ENCODE measurements at places on chromosomes 12 and 14.

GRCh38 chr12:132926415-132926833 is 29.7 kb downstream of the ZNF605 start:
- DNase-seq = no peak

DNA sequence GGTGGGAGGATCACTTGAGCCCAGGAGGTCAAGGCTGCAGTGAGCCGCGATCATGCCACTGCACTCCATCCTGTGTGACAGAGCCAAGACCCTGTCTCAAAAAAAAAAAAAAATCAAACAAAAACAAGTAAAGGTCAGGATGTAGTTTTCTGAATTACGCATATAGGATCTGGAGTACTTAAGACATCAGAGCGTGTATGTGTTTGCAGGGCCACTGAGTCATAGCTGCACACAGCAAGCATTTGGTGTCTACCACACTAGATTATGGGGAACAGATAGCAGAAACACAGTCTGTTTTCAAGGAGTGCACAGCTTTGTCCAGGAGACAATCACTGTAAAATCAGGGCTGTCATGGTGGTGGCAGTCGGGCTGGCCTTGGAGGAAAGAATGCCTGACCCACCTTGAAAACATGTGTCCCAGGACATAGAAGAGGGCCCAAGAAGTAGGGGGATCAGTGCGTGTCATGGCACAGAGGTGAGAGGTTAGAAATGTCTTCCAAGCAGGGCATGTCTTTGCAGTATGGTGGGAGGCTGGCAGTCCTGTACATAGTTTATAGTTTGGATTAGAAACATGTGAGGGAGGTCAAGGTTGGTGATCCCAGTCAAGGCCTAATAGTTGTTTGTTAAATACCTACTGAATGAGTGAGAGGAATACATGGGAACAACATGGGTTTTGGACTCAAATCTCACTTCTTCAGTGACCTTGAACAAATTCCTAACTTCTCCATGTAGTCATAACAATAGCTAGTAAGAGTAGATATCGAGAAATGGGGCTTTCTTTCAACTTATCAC is 23.6 kb upstream of the C12orf71 start:
- no peak for DNase-seq

DNA sequence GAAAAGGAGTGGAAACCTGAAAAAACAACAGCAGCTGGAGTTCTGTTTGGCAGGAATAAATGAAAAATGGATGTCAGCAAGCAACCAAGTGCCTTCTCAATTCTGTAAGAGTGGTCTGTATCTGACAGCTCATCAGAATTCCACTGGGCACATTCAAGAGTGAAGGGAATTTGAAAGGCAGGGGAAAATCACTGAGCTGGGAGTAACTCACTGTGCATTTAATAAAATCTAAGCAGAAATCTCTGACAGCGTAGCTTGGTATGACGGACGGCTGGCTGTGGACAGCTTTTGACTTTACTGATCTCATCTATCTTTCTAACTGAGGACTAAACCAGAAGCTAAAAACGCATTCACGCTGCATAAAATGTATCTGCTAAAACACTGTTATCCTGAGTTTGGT is 153.4 kb downstream of the RIMBP2 start:
- no peak for DNase-seq

DNA sequence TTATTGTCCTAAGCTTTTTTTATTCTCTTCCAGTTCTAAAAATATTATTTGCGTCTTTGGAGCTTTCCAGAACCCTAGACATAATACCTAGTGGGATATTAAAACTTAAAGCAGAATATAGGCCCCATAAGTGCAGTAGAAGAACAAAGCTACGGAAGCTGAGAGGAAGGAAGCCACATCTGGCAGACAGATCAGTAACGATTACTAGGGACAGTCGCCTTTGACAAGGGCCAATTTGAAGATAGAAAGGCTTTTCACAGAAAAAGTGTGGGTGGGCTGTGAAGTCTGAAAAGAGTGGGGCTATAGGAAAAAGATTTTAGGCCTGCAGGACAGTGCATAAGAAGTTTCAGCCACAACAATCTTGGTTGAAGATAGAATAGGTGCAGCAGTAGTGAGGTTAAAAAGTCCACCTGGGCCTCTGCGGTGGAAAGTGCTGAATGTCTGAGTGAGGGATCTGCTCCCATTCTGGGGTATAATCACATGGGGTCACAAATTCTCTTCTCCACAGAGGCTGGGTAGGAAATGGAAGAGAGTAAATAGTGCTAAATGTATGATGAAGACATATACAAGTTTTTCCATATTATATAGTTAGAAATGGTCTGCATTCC is 114.5 kb downstream of the CMAS start:
- DNase-seq = no peak

GRCh38 chr12:78149459-78149858 is 318.8 kb downstream of the NAV3 start:
- no peak for DNase-seq

- no peak for DNase-seq
These were observed 502 bp downstream of the KIF26A start for GRCh38 chr14:104138718-104139459.

DNA sequence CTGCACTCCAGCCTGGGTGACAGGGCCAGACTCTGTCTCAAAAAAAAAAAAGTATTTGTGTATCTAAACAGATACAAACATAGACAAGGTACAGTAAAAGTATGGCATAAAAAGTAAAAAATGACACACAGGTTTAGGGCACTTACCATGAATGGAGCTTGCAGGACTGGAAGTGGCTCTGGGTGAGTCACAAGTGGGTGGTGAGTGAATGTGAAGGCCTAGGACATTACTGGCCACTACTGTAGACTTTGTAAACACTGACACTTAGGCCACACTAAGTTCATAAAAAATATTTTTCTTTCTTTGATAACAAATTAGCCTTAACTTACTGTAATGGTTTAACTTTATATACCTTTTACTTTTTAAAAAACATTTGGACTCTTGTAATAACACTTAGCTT is 38.0 kb upstream of the EIF5 start:
- no peak for DNase-seq

GRCh38 chr12:89529738-89530137 is 3.9 kb upstream of the POC1B start:
- no peak for DNase-seq

- DNase-seq = no peak
These were observed 4.6 kb upstream of the SLCO1B3 start for GRCh38 chr12:20805921-20806320.

GRCh38 chr12:106081606-106082005 is 57.1 kb downstream of the NUAK1 start:
- no peak for DNase-seq

- no peak for DNase-seq
These were observed 33.6 kb downstream of the CMKLR1 start for GRCh38 chr12:108305520-108305919.

- peak; percentile 25 for DNase-seq
These were observed 18.8 kb upstream of the KRT78 start for GRCh38 chr12:52867642-52868041.

- no peak for DNase-seq
These were observed 182.3 kb downstream of the PELI2 start for GRCh38 chr14:56300495-56300894.

DNA sequence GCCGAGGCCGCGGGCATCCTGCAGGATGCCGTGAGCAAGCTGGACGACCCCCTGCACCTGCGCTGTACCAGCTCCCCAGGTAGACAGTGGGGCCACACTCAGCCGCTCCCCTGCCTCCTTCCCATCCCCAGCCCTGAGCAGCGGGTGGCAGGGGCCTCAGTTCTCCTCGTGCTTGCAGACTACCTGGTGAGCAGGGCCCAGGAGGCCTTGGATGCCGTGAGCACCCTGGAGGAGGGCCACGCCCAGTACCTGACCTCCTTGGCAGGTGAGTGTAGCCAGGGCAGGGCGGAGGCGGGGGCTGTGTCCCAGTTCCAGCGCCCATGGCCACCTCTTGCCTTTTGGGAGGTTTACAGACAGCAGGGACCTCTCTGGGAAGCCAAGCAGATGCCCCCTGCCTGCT is 22.9 kb downstream of the HIP1R start:
- DNase-seq = no peak

DNA sequence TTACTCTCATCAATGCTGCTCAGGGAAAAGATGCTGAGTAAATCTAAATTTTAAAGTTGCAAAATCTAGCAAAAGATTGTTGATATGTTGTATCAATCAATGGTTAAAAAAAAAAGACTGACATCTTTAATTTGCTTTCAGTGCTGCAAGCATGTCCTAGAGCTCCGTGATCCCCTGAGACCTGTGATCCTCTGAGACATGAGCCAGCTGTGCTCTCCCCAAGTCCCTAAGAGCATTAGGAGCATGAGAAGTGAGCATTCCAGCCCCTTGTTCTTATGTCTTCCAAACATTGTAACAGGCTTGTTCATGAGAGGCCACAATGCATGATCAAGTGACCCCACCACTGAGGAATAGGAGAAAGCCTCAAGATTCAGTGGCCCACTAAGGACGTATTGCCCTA is 116.6 kb downstream of the DAD1 start:
- no peak for DNase-seq

Data from activated naive CD4-positive, alpha-beta T cell (primary cell).